Naive thymus-derived CD4-positive, alpha-beta T cell (primary cell): ENCODE measurements at places on chromosomes 6 and 20.
A peak's percentile ranks its signal among the peaks of the same experiment; 100 is the strongest.

DNA sequence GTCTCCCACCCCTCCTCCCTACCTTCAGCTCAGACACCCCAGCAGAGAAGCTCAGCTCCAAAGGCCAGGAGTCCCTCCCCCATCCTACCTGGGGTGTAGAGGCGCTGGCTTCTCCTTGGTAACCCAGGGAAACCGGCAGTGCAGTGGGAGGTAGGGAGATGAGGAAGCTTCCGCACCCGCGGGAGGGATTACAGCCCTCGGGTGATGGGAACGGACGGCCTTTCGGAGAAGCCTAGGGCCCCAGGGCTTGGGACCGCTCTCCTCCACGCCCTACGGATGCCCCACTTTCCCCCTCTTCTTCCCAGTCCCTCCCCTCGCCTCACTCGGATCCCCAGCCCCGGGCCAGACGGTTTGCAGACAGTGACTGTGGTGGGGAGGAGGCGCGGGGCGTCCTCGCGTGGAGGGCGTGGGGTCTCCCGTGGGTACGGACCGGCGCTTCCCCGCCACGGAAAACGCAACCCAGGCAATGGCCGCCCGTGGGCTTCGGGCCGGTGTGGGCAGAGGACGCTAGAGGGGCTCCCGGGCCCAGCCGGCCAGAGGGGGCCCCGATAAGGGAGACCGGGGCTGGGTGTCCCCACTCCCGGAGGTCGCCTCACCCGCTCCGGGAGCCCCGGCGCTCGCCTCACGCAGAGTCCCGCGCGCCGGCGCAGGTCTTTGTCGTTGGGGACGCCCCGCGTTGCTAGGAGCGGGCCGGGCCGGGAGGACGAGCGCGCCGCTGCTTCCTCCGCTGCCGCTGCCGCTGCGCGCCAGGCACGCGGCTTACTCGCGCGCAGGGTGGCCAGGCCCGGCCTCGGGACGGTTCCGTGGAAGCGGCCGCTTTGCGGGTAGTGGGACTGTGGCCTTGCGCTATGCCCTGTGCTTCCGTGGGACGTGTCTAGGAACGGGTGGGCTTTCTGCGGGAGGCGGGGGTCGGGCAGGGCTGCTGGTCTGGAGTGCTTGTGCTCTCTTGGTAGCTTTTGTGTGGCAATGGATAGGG, 15.8 kb downstream of the AARS2 start:
- peak; percentile 34 for DNase-seq

GRCh38 chr6:56708810-56709597, 66.3 kb upstream of the DST start:
- no peak for DNase-seq

DNA sequence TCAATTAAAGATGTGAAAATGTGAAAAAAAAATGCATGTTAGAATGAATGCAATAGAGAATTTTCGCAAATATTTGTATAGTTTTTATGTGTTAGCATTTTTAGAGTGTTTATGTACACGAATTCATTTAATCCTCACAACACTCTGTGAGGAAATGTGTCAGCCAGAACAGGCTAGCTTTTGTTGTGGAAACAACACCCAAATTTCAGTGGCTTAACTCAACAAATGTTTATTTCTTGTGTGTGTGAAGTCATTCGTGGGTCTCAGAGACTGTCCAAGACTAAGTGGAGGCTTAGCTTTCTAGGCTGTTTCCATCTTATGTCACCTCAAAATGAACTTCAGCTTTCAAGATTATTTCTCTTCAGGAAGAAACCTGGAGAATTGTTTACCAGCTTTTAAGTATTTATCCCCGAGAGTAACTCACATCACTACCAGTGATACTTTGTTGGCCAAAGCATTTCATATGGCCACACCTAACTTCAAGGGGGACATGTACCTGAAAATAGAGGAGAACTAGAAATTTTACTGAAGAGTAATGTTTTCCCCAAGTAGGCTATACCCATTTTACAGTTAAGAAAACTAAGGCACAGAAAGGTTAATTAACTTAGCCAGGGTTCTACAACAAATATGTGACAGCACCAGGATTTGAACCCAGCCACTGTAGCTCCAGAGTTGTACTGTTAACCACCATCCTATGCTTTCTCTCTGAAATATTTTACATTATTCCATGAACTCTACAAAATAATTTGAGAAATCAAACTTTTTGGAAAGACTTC, 306.1 kb downstream of the QKI start:
- DNase-seq = no peak

DNA sequence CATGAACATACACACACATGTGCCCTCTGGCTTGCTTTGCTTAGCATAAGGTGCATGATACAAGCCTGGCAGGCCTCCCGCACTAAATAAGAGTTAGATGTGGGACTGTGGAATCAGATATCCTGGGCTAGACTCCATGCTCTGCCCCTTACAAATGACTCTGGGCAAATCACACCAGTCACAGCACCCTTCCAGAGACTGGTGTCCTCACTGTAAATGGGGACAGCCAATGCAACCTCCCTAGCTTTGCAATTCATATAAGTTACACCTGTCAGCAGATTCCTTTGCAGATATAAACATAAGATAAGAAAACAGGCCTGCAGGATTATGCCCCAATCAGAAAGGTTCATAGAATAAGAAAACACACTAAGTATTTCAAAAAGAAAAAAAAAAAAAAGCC, 174.1 kb downstream of the PTPRT start:
- DNase-seq = no peak

DNA sequence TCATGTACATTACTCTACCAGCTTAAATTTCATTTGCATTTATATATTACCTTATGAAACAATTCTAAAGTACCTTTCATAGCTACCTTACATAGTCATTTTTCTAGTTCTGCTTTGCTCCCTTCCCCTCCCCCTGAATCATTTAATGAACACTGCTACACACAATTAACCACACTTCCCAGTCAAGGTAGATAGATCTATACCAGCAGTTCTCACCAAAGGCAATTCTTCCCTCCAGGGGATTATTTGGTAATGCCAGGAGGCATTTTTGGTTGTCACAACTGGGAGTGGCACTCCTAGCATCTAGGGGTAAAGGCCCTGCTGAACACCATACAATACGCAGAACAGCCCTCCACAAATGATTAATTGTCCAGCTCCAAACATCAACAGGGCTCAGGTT, 143.9 kb upstream of the SHLD1 start:
- DNase-seq = no peak

- peak; percentile 1 for DNase-seq
Measured at GRCh38 chr20:49541733-49542513, 26.0 kb downstream of the PTGIS start.

GRCh38 chr6:42293386-42293977, 75.8 kb upstream of the MRPS10 start:
- DNase-seq = no peak

DNA sequence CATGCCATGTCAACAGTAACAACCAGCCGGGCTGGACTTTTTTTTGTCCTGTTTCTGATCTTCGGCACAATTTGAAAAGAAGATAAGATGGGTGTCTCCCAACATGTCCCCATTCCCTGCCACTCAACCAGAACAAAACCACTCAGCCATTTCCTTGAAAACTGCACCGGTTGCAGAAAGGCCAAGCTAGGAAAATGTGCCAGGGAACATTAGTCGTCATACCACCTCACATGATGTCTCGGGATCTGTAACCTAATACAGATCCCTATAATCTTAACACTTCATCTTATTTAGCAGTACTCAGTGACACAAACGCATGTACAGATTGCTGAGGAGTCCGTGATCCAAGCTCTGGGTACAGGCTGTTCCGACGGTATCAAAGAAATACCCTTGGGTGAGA, 46.5 kb downstream of the ALDH8A1 start:
- no peak for DNase-seq

GRCh38 chr20:51452091-51452613, 90.4 kb downstream of the NFATC2 start:
- DNase-seq = no peak

DNA sequence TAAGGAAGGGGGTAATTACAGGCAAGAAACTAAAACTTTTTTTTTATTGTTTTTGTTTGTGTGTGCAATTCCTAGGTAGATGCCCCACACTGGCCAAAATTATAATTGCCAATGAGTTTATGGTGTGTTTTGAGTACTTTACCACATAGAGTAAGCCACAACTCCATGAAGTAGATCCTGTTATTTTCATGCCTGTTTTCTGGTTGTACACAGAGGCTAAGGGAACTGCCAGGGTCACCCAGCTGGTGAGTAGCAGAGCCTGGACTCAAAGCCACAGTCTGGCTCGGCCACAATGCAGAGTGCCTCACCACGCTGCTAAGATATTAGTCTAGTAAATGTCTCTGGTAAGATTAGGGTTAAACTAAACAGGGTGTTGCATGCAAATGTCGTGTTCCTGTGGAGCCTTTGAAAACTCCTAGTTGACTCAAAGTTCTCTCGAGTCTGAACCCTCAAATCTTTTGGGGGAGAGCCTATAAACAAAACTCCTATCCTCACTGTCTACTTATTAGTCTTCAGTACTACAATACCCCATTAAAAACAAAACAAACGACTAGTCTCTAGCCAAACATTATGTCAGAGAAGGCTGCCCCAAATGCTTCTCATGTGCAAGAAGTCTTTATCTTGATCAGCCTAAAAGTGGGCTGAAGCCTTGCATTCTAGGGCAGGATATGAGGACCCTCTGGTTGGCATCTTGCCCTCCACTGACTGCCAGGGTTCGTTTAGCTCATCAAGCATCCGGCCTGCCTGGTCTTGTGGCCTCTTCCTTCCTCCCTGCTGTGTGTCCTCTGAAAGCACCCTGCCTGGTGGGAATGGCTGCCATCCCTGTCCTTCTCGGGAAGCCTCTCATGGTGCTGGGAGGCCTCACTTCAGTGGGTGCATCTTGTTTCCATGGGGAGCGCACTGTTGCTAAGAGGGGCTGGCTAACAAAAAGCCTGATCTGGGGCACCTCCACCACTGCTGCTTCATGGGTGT, 4.2 kb downstream of the DUSP22 start:
- DNase-seq = peak; percentile 16

DNA sequence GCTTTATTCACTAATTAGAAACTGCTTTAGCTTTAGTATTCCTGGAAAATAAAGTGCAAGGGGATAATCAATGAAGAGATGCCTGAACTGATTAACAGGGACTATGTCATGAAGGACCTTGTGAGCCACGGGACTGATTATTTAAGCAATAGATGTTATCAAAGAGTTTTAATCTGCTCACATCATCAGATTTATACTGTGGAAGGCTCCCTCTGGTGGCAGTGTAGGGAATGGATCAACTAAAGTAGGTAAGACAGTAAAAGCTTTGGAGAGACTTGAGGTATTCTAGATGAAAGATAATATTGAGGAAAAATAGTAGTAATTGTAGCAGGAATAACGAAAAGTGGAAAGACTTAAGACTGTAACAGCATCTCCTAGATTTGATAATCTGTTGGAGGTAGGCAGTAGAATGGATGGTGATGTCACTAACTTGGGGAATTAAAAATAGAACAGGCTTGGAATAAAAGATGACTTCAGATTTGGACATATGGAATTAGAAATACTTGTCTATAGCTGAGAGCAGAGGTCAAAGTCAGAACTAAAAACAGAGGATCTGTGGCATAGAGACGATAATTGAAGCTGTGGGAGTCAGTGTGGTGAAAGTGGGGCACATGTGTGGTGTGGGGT, 80.3 kb upstream of the HTR1E start:
- no peak for DNase-seq

DNA sequence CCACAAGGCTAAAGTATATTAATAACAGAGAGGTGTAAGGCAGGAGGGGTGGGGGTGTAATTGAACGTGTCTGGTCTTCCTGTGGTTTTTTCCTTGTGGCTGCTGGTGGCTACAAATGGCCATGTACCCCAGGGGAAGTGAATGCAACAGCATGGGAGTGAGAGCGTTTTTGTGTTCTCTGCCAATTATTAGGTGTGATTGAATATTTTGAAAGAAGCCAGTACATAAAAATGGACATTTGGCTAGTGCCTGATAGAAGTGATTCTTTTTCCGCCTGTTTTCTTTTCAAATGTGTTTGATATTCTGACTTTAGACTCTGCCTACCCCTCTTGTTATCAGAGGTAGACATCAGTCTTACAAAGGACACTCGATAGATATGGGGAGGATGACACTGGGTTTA, 141.3 kb downstream of the PRL start:
- no peak for DNase-seq

GRCh38 chr6:135182071-135183001, 1.2 kb downstream of the MYB start:
- peak; percentile 42 for DNase-seq

- no peak for DNase-seq
Measured at GRCh38 chr6:45587229-45588060, 209.7 kb upstream of the SUPT3H start.

DNA sequence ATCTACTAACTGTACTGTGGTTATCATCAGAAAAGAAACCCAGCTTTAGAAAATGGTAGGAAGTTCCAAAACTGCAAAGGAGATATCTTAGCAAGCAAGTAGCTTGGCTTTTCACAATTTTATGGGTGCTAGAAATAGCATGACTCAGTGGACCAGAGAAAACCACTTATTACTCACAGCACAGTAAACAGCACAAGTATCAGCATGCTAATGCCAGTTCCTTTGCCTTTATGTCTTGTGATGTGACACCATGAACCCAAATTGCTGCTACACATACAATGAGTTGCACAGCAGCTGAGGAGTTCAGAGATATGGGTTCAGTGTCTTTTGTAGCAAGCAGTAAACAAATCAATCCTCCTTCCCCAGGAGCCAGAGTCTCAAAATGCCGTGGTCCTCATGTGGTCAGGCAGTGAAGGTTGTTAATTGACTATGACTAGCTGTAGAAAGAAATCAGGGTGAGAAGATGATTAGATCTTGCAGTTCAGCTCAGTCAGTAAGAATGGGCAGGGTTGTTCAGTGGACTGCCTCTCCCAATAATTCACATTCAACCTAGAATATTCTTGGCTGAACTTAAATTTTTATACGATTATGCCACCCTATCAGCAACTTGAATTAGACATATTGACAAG, 73.3 kb downstream of the OPRM1 start:
- DNase-seq = no peak

DNA sequence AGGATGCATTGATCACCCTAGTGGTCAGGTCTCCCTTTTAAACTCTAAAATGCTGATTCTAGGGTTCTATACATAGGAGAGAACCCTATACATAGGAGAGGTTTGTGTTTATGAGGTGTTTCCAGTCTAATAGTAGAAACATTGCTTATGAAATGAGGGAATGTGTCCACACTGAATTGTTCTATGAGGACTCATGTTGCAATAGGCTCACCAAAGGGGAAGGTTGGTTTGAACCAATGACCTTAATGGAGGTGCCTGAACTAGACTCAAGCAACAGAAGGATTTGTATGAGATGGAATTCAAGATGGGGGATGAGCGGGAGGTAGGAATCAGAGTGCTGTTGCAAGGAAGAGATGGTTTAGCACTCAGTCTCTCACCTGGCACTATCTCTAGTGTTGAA, 33.5 kb upstream of the UBR2 start:
- DNase-seq = no peak
